Left cardiac atrium (tissue), 4 donors: ENCODE measurements at places on chromosomes 16 and 17.

DNA sequence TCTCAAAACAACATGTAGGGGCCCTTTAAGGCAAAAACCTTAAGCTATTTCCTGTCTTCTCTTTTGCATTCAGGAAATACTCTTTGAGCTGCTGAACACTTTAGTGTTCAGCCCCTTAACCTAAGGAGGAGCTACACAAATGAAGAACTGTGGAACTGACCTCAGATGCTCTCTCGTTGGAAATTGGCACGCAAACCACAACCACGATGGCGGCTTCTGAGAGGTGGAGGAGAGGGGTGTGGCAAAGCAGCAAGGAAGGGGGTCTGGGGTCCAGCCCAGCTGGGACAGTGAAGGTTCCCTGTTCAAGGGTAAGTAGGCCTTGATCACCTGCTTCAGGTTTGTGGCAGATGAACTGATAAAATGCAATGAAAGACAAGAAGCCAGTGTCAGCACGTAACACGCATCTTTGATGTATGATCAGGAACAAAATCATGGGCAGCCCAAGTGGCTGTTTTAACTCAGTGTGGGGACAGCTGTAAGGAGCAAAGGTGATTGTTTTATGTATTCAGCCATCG is 291.6 kb upstream of the TNRC6C start:
- no peak for DNase-seq

- no peak for DNase-seq
Observed at GRCh38 chr16:29702269-29702668, 23.3 kb downstream of the QPRT start.

- DNase-seq = no peak
Observed at GRCh38 chr17:30339086-30339485, 5.2 kb upstream of the TMIGD1 start.

DNA sequence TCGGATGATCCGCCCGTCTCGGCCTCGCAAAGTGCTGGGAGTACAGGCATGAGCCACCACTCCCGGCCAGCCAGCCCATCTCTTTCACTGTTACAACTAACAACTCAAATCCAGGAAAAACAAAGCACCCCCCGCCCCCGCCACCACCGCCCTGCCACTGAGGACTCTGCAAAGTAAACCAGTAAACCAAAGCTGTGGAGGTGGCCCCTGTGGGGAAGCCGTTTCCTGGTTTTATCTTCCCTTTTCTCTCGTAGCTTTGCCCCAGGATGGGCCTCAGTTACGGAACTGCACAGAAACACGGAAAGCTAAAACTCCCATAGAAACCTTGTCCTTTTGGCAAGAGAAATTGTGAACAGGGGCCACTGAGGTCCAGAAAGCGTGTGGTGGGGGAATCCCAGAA is 17.5 kb downstream of the CHMP6 start:
- DNase-seq = no peak

DNA sequence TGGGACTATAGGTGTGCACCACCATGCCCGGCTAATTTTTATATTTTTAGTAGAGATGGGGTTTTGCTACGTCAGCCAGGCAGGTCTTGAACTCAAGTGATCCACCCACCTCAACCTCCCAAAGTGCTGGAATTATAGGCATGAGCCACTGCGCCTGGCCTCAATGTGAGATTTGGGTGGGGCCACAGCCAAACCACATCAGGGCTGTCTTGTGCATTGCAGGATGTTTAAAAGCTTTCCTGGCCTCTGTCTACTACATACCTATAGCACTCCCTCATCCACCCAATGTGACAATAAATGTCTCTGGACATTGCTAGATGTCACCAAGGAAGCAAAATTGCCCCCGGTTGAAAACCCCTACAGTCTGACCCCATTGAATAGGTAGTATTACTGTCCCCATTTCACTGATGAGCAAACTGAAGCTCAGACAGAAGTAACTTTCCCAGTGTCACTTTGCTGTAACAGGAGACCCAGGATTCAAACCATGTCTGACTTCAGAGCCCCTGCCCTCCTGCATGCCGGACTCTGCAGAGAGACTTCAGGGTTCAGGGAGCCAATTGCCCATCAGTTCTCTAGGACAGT is 3.6 kb upstream of the MAP3K14 start:
- DNase-seq = no peak
